ENCODE measurements at places on chromosomes 3 and 15.

DNA sequence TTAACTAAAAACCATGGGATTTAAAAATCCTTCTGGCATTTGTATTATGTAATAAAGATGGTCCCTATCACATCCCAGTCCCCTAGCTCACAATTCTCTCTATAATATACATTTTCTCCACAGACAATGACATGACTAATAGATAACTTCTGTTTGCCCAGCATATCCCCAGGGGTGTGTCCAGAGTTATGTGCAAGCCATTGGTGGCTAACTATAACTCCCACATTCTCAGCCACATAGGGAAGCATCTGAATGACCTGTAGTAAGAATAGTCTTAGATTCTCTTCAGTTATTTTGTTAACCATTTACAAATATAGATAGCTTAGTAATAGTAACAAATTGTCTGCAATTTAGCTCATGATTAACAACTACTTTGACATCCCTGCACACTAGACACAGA, 52.2 kb upstream of the RBSN start:
- DNase-seq: no peak

GRCh38 chr3:129485721-129486663, 42.4 kb upstream of the RHO start:
- no peak for DNase-seq

- DNase-seq: no peak
These were observed 341.3 kb upstream of the CFAP20DC start for GRCh38 chr3:59391131-59391530.

DNA sequence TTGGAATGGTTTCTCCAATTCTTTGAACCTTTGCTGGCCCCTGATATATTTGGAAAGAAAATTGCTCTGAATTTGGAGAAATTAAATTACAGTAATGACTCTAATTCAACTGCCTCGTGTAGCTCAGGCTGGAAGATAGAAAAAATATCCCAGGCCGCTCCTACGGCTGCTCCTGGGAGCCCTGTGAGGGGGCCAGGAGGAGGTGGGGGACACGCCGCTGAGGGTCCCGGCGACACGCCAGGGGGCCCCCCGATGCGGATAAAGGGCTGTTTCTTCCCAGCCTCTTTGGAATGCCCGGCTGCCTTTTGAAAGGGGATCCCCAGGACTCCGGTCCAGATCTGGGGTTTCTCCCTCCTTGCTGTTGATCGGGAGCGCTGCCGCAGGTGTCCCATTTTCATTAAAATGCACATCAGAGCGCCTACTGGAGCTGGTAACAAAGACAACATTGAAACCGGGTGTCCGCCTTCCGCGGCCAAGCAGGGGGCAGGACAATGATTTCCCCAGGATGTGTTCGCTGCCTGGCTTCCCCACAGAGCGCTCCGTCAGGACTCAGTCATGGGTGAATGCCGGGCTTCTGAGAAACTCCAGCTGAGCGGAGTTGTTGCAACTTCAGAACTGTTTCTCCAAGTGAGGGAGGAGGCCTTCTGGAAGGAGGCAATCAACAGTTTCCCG, 200.1 kb upstream of the KBTBD8 start:
- no peak for DNase-seq

Data from urothelium cell line (cell line).